Muscle of leg (tissue), 16 donors: ENCODE measurements at places on chromosomes 7 and 10.

DNA sequence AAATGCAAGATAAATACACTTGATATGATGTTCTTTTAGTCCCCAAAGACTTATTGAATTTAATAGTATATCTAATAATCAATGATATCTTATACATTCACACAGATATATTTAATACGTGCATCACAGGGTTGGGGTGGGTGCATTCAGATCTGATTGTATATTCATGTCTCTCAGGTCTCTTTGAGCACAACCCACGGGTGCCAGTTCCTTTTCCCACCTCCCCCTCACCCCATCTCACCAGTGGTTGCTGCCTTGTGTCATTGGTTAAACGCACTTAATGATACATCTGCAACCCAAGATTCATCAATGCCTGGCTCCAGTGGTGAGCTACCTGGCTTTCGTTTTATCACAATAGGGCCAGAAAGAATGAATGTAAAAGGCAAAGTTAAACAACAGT is 6.2 kb downstream of the LRIT1 start:
- no peak for DNase-seq

DNA sequence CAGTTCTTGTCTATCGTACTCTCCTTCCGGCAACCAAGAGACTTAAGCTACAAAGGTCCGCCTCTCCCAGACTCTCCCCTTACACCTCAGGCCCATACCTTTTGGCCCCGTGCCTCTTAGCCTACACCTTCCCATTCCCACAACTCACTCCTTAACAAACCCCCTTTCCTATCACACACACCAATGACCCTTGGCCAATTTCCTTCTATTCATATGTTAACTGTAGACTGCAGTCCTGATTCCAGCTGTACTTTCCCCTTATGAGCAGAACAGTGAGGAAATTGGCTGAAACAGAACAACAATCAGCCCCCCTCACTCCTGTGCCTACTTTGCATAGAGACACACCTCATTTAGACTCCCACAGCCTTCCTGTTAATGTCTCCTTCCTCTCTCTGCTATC is 1.4 kb upstream of the TMEM139 start:
- DNase-seq: no peak

DNA sequence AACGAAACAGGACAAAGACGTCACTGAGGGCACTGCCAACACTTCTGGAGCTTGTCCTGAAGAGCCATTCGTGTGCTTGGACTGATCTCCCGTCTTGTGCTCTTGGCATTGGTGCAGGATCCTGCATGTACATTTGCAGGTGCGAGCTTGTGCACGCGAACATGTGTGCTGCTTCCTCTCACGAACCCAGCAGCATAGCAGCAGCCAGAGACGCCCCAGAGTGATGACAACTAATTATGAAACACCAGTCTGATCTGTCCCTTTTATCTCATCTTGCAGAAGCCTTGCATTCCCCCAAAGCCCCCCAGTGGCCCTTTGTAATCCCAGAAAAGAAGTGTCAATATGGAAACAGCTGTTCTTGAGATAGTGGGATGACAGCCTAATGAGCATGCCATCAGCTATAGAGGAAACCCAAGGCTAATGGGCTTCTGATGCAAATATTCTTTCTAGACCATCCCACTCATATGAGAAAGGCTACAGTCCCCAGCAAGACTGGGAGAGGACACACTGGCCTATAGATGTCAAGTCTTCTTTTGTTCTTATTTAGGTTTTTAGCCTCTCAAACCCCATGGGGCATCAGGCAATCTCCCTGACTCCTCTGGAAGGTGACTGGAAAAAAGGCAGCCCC is 310.6 kb downstream of the FRMD4A start:
- DNase-seq: no peak

GRCh38 chr10:50416881-50417280 is 165.6 kb upstream of the ASAH2 start:
- DNase-seq: peak; percentile 33

DNA sequence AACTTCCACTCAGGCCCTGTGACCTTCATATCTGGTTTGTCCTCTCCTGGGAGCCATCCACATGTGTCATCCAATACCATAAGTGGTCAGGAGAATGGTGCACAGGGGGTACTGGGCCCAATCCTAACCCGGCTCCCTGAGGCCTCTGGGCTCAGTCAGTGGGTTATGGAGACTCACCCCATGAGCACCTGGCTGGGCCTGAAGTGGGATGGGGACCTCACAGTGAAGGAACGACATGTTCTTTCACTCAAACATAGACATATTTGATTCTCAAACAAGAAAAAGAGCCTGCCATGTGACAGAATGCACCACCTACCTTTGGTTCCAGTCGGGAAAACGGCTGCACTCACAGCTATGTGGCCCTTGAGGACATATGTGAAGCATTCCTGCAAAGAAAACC is 51.8 kb downstream of the XPNPEP1 start:
- no peak for DNase-seq

DNA sequence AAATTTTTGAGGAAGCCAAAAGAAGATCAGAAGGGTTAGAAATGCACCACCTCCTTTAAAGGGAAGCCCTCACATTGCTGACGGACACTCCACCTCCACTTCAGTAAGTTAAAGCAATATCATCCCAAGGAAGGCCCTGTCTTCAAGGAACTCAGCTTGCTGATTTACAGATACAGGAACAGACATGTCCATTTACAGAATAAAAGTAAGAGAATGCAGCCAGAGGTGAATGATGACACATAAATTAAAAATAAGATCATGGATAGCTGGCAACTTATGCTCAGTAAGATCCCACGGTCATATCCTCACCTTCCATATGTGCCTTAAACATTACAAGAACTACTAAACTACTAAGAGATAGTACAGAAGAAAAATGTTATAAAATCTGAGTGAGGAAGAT is 20.4 kb downstream of the GRB10 start:
- no peak for DNase-seq

GRCh38 chr7:4774658-4775249 is 669 bp upstream of the AP5Z1 start:
- DNase-seq: peak; percentile 88

DNA sequence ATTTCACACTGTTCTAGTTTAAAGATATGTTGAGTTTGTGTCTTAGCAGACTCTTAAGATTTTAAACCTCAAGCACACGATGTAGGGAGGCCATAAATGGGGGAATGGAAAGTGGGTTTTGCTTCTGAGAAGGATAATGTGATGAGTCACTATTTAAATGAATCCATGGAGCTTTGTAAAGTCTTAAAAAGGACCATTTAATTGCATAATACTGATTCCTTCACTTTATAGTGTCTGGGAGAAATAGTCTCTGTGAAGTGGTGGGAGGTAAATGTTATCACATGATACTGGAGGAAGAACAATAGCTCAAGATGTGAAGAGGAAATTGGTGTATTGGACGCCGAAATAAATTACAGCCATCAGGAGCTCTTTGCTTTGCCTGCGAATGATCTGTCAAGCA is 84.0 kb upstream of the MYO3A start:
- no peak for DNase-seq

GRCh38 chr10:54441275-54441674 is 359.8 kb downstream of the PCDH15 start:
- DNase-seq: no peak
